ENCODE measurements at places on chromosomes 4 and X.

- DNase-seq, result no peak
Observed at GRCh38 chrX:2425286-2426071, 75.3 kb downstream of the DHRSX start.

DNA sequence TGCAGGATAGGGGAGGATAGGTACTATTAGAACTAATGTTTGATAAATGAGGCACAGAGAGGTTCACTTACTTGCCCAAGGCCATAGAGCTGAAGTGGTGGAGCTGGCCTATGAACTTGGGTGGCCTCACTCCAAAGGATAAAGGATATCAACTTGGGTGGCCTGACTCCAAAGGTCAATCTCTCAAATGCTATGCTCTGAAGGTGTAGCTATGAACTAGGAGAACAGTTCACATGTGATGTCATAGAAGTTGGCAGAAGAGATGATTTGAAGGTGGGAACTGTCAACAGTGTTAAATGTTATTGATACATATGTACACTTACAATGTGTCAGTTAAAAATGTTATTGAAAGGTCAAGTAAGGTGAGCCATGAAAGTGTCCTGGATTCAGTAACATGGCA is 6.2 kb upstream of the CHST7 start:
- DNase-seq, result no peak

DNA sequence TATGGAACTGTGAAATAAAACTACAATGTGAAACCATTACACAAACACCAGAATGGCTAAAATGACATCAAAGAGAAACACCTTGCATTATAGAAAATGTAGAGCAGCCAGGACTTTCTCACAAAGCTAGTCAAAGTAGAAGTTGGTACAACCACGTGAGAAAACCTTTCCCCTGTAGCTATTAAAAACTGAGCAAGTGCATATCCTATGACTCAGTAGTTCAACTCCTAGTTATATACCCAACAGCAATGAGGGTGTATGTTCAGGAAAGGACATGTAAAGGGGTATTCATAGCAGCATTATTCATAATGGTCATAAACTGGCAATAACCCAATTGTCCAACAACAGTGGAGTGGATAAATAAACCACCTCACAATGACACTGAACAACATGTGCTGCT is 177.5 kb upstream of the NUDT10 start:
- DNase-seq, result no peak

DNA sequence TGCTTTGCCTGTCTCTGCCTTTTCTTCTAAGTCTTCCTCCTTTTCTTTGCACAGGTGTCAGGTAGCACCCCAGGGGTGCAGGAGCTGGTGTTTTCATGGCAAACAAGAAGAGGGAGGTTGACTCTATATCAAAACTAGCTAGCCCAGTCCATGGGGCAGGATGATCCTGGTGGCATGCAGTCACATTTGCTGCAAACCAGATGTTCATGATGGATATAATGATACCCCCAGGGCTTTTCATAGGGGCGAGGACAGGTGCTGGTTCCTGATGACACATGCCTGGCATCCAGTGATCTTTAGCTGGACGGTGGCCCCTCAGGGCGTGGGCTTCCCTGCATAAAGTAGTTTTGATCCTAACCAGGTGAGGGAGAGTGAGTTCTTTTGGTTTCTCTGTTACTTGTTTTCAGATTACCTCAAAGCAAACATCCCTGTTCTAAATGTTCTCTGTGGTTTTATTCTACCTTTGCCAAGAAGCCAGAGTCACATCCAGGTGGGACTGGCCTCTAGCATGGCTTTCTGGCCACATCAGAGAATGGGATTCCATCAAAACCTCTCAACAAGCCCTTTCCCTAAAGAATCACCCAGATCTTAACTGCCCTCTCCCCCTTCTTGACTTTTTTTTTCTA is 11.2 kb upstream of the UBA6 start:
- no peak for DNase-seq

DNA sequence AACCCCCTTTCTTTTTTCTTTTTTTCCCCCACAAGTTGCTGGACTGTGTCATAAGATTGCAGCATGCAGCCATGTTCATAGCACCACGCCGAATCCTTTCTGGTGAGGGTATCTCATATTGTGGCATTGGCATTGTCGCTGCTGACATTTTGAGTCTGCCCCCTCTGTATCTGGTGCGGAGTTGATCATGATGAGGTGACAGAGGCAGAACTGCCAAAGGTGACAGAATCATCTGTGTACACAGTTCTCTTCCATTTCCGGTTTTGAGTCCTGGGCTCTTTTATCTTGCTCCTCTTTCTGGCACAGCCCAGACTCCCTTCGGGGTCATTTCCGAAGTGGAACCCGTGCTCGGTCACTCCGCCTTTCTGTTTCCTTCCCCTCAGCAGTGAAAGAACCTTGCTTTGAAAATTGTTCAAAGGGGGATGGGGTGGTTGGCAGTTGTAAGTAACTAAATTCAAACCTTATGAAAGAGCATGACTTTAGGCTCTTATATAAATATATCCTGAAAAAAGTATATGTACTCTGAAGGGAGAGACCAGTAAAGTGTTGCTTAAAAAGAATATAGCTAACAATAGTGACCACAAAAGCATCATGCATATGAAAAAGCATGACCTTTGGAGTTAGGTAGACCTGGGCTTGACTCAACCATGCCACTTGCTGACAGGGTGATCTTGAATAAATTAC is 55.0 kb upstream of the BMP2K start:
- no peak for DNase-seq

GRCh38 chrX:9903146-9903545 is 64.0 kb upstream of the CLDN34 start:
- no peak for DNase-seq

DNA sequence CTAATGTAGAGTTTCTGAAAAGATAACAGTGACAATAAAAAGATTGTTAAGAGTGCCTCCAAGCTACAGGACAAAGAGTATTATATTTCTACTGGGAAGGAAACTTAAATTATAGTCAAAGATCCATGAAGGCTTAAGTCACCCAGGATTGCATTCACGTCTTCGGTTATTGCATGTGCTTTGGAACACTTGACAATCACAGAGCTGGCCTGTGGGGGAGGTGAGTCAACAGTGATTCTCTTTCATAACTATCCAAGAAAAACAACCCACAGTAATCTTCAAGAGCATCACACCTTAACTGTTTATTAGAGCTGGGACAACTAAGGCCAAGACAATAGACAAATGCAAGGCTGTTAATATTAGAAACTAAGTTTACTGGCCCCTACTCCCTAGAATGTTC is 40.3 kb downstream of the PDGFC start:
- DNase-seq, result no peak

GRCh38 chrX:47662144-47662657 is 3.2 kb upstream of the UXT start:
- no peak for DNase-seq

DNA sequence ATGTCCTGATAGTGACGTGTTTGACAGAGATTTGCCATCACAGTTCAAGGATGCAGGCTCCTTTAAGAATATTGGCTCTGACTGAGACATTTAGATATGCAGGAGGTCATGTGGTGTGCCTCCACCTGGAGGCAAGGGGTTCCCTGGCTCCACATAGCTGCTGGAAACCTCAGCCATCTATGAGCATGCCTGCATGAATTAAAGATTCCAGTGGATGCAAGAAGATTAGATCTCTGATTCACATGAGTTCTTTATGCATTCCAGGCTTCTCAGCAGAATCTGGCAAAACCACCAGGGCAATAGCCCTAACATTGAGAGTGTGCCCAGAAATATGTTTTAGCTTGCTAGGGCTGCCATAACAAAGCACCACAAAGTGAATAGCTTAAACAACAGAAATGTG is 298.5 kb upstream of the AADAT start:
- DNase-seq, result no peak

DNA sequence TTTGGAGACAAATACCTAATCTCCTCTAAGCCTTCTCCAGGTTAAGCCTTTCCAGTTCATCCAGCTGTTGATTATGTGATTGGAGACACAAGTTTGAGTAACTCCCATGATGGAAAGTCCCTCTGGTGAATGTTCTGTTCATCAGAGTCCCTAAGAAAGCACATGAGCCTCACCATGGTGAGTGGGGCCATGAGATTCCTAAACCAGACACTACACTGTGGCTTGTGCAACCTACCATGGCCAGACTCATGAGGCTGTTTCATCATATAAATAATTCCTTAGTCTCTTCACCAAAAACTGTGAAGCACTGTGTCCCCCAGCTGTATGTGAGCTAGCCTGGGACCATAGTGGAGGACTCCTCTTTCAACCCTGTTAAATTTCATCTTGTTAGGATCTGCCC is 14.4 kb downstream of the PKD2 start:
- DNase-seq, result no peak

GRCh38 chr4:116478343-116478742 is 607.0 kb downstream of the TRAM1L1 start:
- DNase-seq, result no peak

DNA sequence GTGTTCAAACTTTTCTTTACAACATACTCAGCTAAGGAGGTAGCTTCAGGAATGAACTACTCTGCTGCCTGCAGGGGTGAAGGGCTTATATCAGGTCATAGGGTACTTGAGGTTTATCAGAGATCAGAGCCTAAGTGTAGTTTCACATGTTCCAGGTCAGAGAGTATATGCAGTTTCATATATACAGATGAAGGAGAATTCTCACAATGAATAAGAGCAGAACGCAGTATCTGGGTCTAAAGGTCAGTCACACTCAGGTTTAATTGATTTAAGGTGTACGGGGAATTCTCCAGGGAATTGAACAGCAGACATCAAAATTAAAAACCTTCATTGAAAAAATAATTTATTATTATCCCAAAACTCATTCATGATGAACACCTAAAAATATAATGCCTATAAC is 700.6 kb downstream of the TECRL start:
- DNase-seq, result no peak

GRCh38 chrX:30364229-30364628 is 55.0 kb upstream of the NR0B1 start:
- no peak for DNase-seq

DNA sequence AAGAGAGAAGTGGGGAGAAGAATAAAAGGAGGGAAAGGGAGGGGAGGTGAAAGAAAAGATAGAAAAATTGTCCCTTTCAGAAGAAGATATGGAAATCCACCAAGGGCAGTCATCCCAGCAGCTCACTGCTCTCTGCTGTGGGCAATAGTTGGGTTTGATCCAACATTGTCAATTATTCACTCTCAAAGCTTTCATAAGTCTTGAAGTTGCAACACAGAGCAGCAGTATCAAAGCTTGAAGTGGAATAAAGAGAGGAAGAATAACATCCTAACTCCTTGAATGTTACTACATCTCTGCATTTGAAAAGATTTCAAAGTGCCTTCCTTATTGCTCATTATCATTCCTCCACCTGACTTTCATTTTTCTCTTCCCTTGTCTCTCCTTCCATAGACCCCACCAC is 62.3 kb upstream of the HHIP start:
- DNase-seq, result no peak

- DNase-seq, result no peak
Observed at GRCh38 chr4:81828991-81829390, 357.3 kb upstream of the RASGEF1B start.

DNA sequence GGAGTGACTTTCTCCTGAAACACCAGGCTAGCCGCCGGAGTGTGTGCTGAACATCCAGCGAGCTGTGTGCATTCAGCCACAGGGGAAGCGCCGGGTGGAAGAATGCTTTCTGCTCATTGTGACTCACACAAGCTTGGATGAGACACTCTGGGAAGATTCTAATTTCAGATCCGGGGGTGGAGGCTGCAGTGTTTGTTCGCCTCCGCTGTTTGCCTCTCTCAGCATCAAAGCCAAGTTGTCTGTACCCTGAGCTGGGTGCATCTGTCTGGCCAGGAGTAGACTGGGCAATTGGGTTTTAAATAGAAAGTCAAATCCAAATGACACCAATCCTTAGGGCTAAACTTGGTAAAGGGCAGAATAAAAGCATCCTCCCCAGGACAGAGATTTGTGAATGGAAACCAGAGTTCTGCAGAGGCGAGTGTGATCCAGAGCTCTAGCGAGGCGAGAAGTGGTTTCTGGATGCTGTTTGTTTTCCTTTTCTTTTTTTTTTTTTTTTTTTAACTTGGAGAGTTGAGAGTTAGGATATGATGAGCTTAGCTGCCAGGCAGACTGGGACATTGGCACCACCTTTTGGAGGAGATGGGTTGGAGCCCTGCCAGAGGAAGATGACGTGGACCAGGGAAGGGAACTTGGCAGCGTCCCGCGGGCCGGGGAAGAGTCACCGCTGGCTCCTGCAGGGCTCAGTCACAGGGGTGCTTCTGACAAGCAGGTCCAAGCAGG is 196.0 kb upstream of the PSAPL1 start:
- no peak for DNase-seq

DNA sequence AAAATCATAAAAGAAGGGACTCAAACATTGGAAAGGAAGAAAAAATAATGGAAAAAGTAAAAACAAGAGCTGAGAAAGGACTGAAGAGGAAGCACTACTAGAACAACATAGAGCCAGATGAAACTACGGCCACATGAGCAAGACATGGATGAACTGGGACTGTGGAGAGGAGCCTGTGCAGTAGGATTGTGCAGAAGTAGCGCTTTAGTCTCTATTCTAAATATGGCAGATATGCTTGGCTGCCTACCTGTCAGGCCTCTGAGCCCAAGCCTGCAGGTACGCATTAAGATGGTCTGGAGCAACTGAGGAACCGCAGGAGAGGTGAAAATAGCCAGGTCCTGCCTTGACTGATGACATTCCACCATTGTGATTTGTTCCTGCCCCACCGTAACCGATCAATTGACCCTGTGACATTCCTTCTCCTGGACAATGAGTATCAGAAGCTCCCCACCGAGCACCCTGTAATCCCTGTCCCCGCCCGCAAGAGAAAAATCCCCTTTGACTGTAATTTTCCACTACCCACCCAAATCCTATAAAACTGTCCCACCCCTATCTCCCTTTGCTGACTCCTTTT is 154.3 kb downstream of the CAMK2D start:
- DNase-seq, result no peak

DNA sequence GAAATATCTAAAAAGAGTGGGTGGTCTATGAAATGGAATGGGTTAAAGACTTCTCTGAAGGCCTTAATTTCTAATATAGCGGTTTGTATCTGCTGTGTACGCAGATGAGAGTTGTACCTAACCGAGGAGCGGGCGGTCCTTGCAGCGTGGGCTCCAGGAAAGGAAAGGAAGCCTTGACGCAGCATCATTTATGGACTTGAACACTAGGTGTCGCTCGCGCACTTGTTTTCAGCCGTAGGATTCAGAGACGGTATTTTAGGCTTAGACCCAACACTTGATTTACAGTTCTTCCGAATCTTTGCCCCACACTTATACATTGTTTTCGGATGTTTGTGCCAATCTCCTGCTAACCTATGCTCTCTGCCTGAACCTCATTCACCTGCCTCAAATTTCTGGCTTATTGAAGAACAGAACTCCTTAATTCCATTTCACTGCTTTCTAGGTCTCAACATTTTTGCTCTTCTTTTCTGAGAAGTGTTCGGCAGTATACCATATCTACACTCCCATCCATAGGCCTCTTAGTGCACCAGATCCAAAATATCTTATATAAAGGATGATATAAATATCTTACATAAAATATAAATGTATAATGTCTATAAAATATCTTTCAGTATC is 48.9 kb upstream of the AADAT start:
- peak; percentile 42 for DNase-seq

All from stimulated activated CD8-positive, alpha-beta memory T cell treated with anti-CD3 and anti-CD28 coated beads, Interleukin-12 subunit alpha, Interleukin-12 subunit beta, amount 100 ng/mL, for 1 hour (primary cell).